GM12864 (cell line): ENCODE measurements at places on chromosomes 5 and 9.

- no peak for DNase-seq
Measured at GRCh38 chr5:144086295-144086694, 84.2 kb downstream of the YIPF5 start.

GRCh38 chr5:14413331-14413750 lies 168.3 kb upstream of the OTULINL start:
- no peak for DNase-seq

GRCh38 chr5:10885026-10885425 lies 124.0 kb upstream of the DAP start:
- DNase-seq = no peak

DNA sequence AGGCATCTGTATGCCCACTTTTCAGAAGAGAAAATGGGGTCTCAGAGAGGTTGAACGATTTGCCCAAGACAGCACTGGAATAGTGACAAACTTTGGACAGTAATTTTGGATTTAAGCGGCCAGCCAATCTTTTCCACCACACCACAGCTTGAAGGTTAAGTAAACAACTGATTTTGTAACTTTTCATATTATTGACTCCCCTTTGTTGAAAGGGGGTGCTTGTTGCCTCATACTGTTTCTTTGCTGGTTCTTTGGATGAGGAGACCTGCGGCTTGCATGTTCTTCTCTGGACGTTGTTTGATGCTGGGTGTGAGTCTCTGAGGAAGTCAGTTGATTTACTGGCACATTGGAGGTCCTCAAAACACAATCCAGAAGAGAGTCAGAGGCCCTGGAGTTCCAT lies 11.7 kb upstream of the GABBR2 start:
- DNase-seq = no peak

DNA sequence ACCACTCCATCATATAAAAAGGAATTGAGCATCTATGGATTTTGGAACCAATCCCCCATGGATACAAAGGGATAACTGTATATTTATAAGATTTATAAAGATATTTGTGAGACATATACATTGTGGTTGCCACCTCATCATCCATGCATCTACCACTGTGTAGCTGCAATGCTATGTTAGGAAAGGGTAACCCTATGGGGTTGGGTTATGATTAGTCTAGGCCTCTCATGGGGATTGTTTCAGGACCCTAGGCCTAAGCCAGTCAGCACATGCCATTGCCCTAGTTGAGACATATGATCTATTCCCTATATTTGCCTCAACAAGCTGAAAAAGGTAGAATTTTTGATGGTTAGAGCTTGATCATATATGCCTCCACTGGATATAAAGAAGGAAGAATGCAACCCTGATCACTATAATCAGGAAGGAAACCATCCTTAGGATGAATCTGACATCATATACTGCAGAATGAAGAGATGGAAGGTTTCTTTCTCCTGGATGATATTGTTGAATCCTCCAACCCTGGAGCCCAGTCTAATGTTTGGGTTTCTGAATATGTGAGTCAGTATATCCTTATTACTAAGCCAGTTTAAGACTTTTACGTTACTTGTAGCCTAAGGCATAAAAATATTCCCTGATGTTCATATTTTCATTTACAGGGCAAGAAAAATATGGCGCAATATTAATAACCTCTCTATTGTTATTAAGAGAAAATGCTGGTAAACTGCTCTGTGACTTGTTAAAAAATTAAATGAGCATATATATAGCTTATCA lies 94.2 kb downstream of the ADAMTS19 start:
- DNase-seq = no peak

GRCh38 chr5:141760753-141761152 lies 78.7 kb upstream of the ARAP3 start:
- no peak for DNase-seq

DNA sequence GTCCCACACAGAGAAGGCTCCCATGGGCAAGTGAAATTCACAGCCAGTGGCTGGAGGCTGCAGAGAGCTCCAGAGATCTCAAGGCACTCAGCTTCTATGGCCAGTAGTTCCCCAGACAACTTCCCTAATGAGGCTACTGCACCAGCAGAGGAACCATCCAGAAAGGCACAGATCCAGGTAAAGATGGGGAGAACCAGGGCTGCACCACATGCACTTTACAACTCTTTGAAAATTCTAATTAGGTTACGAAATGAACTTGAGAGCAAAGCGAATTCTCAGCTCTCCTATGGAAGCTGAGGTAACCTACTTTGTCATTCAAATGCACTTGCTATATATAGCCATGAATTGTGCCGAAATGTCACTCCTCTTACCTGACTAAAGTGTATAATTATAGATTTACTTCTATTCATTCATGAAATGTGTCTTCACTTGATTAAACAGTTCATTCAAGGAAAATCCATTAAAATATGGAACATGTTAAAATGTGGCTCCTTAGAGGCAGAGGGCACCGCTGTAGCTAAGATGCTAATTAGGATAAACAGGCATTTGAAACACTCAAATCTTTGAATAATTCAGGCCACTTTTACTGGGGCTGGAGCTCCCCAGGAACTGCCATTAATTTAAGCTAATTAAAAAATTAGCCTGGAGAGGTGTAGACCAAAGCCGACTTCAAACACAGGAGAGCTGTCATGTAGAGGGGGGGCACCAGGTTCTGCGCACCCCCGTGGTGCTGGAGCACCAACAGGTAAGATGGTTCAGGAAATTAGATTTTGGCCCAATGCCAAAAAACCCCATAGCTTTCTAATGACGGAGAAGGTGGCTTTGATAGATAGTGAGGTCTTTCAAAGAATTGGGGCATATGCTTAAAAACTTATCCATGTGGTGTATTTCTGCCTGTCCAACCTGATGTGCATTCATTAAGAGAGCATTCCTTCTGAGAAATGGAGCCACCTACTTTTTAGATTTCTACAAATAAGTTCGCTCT lies 204.1 kb downstream of the GABBR2 start:
- DNase-seq = no peak

- DNase-seq = no peak
Measured at GRCh38 chr9:69797675-69798074, 22.9 kb upstream of the CFAP95 start.

DNA sequence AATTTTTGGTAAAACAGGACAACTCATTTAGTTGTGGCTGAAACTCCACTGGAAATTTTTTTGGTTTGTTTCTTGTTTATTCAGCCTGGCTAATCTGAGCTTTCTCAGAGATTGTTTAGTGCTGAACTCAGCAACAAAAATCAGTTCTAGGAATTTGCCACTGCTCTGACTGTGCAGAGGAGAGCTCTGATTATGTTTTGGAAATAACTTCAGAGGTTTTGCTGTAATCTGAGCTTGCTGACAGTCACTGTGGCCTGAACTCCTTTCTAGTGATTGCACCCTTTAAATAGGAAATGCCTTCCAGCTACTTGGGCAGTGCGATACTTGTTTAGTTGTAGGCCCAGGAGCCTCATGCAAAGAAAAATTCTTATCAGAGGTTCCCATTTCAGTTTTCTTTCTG lies 60.2 kb downstream of the OSTF1 start:
- no peak for DNase-seq

- no peak for DNase-seq
Measured at GRCh38 chr5:135710045-135710675, 124.3 kb upstream of the SLC25A48 start.

DNA sequence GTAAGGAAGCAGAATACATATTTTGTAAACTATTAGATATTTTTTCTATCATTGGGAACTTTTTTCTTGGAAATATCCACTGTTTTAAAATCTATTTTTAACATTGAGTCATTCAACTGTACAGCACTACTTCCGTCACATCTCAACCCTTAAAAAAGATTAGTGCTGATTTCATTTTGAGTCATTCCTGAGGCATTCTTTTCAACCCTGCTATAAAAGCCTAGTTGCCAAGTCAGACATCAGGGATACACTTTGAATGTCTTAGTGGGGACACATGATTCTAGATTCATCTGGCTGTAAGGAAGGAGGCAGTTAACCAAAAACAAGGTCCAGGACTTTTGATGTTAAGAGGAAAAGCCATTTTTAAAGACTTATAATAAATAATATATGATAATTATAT lies 160.9 kb downstream of the GIN1 start:
- no peak for DNase-seq

DNA sequence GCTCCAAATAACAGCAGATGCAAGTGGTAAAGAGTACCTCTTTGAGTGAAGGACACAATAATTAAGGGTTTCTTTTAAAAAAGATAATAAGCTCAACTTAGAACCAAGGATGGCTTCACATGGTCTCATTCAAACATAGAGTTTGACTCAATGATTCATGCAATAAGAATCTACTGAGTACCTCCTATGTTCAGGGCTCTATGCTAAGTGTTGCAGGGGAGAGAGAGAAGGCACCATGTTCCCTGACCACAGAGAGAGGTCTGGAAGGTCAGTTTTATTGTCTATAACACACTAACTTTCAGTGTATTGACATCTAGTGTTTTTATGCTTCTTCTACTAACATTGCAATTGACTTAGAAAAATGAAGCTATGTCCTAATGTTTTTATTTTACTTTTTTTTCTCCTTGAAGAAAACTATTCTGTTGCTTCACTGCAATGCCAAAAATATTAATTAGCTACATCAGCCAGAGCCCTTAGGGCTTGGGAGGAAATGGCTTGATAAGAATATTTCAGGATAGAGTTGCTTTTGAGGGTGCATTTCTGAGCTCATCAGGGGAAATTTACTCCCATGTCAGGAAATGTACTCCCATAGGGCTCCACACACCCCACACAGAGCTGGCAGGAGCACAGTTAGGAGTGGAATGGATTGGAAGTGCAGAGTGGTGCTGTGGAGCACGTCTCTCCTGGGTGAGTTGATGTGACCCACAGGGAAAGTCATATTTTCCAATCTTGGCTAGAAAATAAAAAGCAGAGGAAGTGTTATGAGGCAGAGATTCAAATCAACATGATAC lies 106.6 kb downstream of the PDE8B start:
- DNase-seq = no peak

- no peak for DNase-seq
Measured at GRCh38 chr9:106816524-106816923, 46.4 kb upstream of the ZNF462 start.

GRCh38 chr5:11878814-11879213 lies 25.4 kb downstream of the CTNND2 start:
- DNase-seq = no peak

- DNase-seq = no peak
Measured at GRCh38 chr5:35850967-35851680, 5.6 kb upstream of the IL7R start.

GRCh38 chr9:5513966-5514616 lies 3.8 kb downstream of the PDCD1LG2 start:
- no peak for DNase-seq

DNA sequence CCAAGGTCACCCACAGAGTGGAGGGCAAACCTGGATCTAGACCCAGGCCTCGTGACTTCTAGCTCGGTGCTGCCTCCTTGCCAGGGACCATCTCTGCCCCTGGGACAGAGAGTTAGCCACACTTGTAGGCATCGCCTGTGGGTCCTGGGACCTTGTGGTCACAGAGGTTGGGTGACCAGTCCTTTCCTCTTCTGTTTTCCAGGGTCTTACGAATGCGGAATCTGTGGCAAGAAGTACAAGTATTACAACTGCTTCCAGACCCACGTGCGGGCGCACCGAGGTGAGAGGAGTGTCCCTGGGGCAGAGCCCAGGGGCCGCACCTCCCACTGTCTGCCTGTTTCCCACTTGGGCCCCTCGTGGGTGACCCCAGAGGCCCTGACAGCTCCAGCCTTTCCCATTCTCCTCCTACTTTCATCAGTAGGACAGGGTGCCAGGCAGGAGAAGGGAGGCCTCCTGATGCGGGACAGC lies 76.3 kb downstream of the AMBP start:
- no peak for DNase-seq

DNA sequence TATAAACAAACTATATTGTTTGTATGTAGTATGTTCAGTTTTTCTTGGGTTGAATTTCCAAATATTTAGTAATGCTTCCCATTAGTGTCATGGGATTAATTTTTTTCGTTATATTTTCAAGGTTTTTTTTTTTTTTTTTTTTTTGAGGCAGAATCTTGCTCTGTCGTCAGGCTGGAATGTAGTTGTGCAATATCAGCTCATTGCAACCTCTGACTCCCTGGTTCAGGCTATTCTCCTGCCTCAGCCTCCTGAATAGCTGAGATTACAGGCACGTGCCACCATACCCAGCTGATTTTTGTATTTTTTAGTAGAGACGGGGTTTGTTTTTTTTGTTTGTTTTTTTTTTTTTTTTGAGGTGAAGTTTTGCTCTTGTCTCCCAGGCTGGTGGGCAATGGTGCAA lies 10.6 kb downstream of the DDX46 start:
- DNase-seq = no peak

DNA sequence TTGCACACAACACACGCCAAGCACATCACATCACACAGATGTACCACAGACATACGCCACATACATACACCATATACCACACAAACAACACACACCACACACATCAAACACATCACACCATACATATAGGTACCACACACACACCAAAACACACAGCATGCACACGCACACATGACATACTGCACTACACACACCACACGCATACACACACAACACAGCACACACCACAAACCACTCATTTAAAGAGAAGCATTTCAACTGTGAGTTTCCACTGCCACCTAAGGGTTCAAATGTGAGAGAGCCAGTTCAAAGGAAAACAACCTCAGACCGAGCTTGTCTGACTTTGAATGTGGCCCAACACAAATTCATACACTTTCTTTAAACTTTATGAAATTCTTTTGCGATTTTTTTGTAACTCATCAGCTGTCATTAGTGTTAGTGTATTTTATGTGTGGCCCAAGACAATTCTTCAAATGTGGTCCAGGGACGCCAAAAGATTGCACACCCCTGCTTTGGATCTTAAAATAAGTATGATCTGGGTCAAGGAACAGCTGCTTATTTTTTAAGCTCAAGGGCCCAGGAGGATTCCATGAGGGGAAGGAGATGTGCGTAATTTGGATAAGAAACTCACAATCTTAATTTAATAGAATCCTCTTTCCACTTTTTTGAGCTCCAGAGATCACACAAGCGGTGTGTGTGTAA lies 494.6 kb downstream of the GADD45G start:
- DNase-seq = no peak

- DNase-seq = no peak
Measured at GRCh38 chr9:134969156-134970045, 51.7 kb upstream of the FCN1 start.

GRCh38 chr5:22521521-22521920 lies 331.6 kb downstream of the CDH12 start:
- DNase-seq = no peak

GRCh38 chr9:121021301-121021700 lies 28.8 kb downstream of the C5 start:
- DNase-seq = no peak

DNA sequence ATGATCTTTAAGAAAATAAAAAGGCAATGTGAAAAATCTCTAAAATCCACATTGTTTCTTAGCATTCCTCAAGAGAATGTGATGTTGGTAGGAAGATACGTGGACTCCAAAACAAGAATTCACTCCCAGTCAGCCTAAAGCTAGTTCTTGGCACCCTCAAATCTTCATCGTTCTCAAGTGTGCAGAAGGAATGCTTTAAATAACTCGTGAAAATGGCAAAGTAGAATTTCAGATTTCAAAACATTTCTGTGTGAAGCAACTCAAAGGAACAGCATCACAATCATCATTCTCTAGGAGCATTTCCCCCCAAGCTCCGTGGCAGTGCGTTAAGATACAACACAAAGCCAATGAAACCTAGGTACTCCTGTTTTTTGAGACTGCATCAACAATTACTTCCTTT lies 185.1 kb upstream of the DMAC1 start:
- DNase-seq = no peak
